ENCODE measurements at places on chromosomes 7 and 10. TPM values are rescaled to one million over a fixed set of nuclear protein-coding genes. Genes with fewer than 3 reads are reported as not detected.

HOXA10 gene
- total RNA-seq = not detected

CRHR2 gene
- total RNA-seq = 0.28 TPM

LRRTM3 gene
- total RNA-seq = 0.25 TPM

AGBL3 gene
- 2.0 TPM for total RNA-seq

TSPAN12 gene
- total RNA-seq = 5.2 TPM

FXYD4 gene
- 0.31 TPM for total RNA-seq

TMEM213 gene
- total RNA-seq = not detected

LIPK gene
- not detected for total RNA-seq

LRMDA gene
- 21.2 TPM for total RNA-seq

DMBT1 gene
- 0.43 TPM for total RNA-seq

PFKP gene
- 8.8 TPM for total RNA-seq

KEL gene
- total RNA-seq = 3.1 TPM

Measured in pancreas (tissue), 10 donors.